ENCODE measurements at places on chromosomes 16 and 17.
A peak's percentile ranks its signal among the peaks of the same experiment; 100 is the strongest.

DNA sequence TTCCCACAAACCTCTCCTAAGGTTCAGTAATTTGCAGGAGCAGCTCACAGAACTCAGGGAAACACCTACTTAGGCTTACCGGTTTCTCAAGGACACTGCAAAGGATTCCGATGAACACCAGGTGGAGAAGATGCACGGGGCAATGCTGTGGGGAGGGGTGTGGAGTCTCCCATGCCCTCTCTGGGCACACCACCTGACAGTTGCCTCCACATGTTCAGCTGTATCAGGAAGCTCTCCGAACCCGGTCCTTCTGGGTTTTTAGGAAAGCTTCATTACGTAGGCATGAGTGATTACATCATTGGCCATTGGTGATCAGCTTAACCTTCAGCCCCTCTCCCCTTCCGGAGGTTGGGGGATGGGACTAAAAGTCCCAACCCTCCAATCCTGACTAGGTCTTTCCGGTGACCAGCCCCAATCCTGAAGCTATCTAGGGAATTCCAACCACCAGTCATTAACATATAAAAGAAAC, 21.6 kb downstream of the C17orf58 start:
- DNase-seq: no peak

- DNase-seq: no peak
Observed at GRCh38 chr17:72659811-72660210, 432.7 kb downstream of the SLC39A11 start.

- DNase-seq: no peak
Observed at GRCh38 chr16:72469932-72470331, 298.0 kb upstream of the PMFBP1 start.

- DNase-seq: no peak
Observed at GRCh38 chr16:81040842-81041241, 5.2 kb downstream of the ATMIN start.

DNA sequence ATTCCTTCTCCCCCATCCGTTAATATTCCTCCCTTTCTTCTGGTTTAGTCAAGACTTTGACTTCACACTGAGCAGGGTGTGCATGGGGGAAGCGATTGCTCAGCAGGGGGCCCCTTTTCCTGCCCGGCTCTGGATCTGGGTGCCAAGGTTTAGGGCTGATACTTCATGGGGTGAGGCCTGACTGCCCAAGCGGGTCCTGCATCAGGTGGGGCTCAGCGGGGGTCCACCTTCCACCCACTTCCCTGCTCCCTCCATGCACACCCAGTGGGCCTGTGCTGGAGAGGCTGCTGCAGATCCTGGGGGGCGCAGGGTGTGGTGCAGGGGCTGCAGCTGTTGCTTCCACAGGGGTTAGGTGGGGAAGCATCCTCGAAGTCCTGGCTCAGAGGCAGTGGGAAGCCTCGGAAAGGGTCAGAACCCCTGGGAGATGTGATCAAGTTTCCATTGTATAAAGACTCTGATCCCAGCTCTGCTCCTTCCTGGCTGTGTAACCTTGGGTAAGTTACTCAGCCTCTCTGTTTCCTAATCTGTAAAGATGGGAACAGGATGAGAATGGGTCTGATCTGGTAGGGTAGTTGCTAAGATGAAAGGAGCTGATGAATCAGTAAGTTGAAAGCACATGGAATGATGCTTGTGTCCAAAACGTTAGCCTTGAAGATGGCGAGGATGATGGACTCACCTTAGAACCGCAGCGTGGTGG, 53.3 kb downstream of the MGAT5B start:
- DNase-seq: no peak

- DNase-seq: no peak
Observed at GRCh38 chr17:41529491-41529915, 1.4 kb upstream of the KRT19 start.

DNA sequence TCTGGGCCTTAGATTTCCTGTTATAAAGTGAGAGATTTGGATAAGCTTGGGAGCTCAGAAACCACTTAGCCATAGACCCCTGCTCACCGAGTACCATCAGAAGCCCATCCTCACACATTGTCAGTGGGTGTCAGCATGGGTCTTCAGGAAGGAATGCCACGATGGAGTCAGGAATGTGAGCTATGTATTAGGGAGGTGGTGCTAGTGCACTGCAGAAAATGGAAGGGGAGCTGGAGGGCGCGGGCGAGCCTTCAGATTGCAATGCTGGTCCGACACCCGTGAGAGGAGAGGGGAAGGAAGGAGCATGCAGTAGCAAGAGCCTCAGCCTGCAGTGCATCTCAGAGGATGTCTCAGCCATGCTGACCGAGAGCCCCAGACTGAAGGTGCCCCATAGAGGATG, 294.5 kb downstream of the FOXL1 start:
- DNase-seq: no peak

DNA sequence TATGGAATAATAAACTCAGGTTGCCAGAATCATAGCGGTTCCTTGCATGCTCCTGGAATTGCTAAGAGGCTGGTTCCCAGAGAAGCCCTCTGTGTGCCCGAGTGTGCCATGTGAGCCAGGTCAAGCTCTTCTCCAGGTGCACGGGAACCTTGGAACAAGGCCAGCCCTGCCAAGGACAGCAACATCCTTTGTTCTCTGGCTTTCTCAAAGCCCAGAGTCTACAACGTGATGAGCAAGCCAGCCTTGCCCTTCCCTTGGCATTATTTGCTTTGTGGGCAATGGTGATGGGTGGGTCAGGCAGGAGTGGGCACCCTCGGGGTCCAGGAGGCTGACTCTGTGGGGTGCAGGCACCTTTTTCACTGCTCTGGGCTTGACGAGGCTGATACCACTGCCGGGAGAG, 14.2 kb upstream of the SEC14L1 start:
- DNase-seq: no peak

DNA sequence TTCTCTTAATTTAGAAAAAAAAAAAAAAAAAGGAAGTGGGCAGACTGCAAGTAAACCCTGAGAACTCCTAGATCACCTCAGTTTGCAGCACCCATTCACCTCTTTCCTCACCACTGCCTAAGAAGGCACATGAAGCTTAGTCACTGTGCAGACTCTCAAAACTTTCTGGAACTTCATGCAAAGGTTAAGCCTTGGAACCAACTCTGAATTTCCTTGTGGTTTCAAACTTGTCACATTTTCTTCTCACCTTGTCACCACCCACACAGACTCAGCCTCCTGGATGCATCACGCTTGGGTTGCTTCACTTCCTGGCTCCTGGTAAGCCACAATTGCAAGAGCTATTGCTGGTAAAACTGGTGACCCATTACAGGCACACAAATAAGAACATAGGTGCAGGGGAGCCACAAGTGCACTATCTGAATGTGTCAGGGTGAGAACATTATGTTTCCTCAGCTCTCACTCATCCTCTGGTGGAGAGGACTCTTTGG, 15.0 kb upstream of the CPD start:
- peak; percentile 89 for DNase-seq

- no peak for DNase-seq
Observed at GRCh38 chr16:82993926-82994325, 367.2 kb downstream of the CDH13 start.

DNA sequence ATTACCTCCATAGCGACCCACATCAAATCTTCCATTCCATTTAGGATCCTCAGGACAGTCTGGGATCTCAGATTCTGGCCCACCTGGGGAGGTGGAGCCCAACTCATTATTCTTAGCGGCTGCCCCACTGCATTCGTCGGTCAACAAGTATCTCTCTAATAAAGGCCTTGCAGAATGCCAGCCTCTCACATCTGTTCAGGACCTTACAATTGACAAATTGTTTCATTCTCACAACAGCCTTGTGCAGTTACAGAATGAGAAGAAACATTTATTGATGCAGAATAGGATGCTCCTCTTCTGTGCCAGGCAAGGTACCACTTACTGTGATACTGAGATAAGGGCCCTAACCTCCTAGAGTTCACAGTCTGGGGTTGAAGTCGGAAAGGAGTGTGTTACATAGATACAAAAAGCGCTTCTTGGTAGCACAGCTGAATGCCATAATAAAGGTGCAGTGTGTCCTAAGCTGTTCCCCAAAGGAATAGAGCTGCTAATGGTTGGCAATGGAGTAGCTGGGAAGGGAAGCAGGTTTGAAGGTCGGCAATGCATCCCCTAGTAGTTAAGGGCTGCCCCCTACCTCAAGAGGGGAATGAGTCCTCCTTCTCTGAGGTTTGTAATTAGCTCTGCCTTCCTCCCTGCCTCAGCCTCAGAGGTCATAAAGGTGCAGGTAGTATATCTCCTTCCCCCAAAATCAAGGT, 2.3 kb upstream of the MPP2 start:
- DNase-seq: no peak
